ENCODE measurements at places on chromosomes 6 and 20.

- DNase-seq: no peak
Measured at GRCh38 chr20:1377341-1377871, 15.4 kb downstream of the FKBP1A start.

GRCh38 chr6:43250992-43251373, 7.7 kb downstream of the TTBK1 start:
- no peak for DNase-seq

DNA sequence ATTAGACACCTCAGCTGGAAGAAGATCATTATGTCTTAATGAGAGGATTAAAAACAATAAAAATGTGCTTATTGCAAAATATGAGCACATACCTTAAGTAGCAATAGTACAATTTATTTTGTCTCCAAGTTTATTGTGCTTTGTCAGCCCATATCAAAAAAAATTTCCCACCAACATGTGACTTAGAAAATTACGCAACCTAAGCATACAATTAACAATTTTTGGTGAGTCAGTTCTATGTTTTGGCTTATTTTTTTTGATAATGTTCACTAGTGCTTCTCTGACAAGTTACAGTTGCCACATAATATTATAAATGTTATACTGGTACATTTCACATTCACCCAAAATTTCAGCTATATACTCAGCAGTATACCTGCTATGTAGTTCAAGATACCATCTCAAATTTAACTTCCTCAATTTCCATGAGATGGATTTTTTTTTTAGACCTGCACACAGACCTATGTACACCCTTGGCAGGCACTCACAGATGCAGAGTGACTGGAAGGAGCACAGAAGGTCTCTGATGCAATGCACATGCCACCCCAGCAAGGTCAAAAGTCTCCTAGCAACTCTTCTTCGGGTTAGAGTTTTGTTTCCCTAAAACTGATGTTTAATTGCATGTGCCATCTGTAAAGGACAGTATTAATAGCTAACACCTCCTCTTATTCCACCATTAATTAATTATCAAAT, 112.4 kb downstream of the PRKN start:
- DNase-seq: no peak

GRCh38 chr20:4886771-4887527, 114.4 kb downstream of the SLC23A2 start:
- DNase-seq: no peak

GRCh38 chr6:122035173-122035572, 364.3 kb upstream of the HSF2 start:
- DNase-seq: no peak

DNA sequence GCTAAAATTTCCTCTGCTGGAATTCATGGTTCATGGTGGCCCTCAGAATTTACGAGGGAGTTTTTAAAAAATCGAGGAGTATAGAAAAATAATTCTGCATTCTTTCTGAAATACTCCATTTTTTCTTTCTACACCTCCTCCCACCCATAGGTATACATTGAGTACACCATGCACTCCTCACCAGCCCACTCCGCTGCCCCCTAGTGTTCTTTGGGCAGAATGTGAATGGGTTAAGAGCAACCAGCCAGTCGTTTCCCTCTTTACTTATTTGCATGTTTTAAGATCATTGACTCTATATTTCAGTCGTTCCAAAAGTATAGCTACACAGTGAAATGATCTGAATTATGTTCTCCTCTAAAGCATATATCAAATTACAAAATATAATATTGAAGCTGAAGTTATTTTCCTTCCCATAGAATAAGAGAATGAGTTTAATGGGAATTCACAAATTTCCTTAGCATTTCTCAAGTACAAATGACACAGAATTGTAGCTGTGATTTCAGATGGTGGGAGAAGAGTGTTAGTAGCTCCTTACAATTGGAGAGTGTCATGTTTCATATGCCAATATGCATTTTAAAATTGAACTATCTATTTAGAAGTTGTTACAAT, 977.7 kb upstream of the SLC35B3 start:
- DNase-seq: peak; percentile 33

DNA sequence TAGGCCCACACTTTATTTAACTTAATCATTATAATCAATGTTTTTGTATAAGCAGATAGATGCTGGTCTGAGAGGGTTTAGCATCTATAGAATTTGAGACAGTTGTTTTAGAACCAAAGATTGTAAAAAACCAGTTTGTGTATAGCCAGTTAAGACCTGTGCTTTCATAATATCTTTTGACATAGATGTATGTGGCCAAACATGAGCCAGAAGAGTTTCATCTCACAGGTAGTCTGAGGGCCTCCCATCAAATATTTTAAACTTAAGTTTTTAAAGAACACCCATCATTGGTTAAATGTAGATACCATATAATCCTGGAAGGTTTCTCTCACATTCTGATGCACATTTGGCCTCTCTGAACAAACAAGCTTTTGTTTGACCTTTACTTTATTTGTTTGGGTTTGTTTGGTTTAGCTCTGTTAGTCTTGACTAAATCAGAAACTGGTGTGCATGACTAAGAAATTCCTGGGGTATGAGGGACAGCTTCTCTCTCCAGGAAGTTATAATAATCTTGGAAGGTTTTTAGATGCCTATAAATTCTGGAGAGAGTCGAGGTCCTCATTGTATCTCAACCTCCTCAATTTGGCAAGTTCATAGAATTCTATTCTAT, 58.0 kb upstream of the TMEM200A start:
- DNase-seq: no peak

GRCh38 chr20:8709627-8710026, 359.3 kb upstream of the PLCB4 start:
- DNase-seq: no peak

DNA sequence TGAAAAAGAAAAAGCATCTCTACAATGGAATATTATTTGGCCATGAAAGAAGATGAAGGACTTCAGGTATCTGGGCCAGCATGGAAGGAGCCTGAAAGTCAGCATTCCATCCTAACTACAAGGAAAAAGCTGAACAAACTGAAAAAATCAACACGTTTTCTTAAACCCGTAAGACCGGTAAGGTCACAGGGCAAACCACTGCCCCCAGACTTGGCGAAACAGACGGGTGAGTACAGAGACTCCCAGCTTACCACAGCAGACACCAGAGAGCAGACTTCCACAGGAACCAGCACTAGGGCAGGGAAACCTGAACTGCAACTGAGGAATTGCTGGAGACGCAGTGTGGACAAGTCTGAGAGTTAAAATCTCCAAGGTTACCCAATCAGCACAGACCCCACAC, 31.4 kb downstream of the BEND3 start:
- DNase-seq: no peak

GRCh38 chr6:99602520-99603420, 3.9 kb upstream of the PRDM13 start:
- DNase-seq: no peak

DNA sequence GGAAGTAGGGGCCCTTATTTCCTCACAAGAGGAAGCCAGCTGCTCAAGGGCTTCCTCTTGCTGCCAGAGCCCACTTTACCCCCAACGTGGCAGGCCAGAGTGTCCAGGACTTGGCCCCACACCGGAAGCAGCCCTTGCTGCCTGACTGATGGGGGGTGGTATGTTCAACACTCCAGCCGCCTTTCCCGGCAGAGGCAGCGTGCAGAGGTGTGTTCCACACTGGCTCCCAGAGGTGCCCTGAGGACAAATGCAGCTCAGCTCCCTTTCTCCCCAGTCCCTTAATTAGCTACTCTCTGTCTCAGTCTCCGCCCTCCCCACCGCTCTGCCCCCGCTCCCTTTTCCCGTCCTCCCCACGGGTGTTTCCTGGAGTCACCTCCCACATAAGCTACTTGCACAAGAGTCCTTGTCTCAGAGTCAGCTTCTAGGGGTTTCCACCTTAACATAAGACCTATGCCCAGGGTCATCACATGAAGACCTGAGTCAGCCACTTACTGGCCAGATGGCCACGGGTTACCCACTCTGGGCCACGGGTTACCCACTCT, 61.7 kb upstream of the SHLD1 start:
- DNase-seq: no peak

DNA sequence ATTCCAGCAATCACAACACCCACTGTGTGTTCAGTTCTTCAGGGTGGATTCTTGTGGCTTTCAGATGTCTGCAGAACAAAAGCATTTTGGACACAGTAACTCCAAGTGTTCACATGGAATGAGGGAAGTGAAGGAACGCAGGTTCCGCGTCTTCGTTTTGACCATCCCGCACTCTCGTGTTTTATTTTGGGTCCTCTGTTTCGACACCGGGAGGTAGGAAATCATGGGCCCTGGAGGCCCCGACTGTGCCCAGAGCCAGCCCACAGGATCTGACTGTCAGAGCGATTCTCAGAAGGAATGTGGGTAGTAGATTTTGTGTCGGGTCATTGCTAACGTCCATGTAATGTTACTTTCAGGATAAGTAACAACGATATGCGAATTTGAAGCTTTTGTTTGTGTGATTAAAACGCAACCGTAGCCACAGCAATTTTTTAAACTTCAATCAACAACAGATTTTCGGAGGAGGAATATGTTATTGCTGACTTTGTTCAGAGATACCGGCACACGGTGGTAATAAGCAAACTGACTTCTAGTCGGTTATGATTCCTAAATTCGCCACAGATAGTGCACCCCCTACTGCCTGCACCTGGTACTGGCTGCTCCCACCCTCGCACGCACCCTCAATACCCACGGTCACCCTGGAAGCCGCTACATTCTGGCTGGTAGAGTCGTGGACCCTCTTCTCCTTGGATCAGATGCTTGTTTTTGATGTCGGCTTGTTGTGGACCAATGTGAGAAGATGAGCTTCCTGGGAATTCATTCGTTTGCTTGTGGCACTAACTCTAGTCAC, 10.5 kb downstream of the NPEPL1 start:
- peak; percentile 2 for DNase-seq

DNA sequence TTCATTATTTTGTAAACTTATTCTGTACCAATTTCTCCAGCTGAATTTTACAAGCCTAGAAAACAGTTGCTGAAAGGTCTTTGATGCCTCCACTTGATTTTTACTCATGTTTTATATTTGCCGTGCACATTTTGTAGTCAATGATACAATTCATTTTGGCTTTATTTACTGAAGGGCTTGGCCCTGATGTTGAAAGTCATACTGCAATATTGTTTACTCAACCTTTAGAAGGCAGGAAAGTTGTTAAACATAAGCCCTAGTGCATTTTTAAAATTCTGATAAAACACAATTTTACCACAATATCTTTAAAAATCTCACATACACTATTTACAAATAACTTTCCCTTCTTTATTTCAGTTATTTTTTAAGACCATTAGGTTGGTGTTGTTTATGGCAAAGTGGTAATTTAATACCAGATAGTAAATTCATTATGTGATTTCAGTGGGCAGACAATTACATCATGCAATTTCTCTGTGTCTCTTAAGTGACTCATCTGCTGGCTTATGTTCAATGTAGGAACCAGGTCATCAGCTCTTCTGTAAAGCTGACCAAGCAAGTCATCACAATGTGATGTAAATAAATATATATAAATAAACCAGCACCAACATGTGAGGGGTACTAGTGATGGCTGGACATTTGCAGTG, 121.1 kb upstream of the SLC35B3 start:
- peak; percentile 11 for DNase-seq

DNA sequence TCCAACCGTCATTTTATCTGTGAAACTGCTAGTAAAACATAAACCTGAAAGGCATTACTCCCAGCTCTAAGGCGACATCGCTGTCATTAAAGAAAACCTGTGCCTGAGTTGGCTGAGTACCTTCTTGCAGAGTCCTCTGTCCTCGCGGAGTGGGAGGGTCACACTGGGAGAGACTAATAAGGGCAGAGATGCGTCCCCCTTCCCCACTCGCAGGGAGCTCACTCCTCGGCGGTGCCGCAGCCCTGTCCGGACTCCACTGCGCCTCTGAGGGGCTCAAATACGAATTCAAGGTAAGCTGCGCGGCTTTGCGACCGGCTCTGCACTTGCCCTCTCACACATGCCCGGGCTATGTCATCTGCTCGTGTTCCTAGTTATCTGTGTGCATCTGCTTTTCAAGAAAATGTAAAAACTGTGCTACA, at the start of gene COL19A1:
Gene COL19A1, plus strand, starts transcription at position 206 of the 419 bp plus-strand sequence. CDS start 13,012 bp downstream, outside the sequence.
- peak; percentile 72 for DNase-seq

DNA sequence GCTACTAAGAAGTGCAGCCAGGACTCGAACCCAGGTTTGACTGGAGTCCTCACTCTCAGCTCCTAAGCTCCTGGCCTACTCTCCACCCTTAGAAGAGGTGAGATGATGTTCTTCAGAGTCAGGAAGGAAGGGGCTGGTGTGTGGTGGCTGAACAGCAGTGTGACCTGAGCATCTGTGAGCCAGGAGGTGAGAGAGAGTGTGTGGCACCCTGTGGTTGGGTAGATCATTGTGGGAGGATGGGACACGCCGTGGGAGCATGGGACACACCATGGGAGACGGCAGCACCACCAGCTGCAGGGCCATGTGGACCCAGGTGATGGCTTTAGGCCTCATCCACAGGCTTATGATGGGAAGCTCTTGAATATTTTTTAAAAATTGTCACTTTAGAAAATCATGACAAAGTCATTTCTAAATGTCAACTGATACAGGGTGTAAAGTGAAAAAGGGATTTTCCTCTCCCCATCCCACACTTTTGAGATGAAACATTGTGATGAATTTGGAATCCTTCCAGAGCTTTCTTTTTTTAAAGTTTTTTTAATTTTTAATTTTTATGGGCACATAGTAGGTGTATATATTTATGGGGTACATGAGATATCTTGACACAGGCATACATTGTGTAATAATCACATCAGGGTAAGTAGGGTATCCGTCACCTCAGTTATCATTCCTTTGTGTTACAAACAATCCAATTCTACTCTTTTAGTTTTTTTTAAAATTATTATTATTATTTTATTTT, 31.6 kb downstream of the SRC start:
- no peak for DNase-seq

DNA sequence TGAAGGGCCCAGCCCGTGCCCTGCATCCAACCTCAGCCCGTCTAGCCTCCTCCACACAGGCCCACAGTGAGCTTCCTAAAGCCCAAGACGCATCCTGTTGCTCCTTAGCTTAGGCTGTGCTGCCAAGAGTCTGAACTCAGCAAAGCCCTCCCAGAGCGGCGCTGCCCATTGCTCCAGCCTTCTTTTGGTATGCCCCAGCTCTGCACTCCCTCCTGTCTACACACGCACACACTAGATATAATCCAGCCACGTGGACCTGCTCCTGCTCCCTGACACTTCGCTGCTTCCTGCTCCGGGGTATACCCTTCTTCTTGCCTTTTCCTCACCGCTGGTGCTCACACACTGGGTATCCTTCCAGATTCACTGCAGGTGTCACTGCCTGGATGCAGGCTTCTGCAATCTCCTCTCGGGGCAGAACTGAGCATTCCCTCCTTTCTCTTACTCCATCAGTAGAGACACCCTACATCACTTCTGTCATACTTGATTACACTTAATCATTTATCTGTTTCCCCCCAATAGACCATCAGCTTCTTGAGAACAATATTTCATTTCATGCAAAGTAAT, 23.8 kb downstream of the GABRR2 start:
- DNase-seq: no peak

- DNase-seq: peak; percentile 37
Measured at GRCh38 chr20:23668477-23668951, 20.3 kb downstream of the CST4 start.

DNA sequence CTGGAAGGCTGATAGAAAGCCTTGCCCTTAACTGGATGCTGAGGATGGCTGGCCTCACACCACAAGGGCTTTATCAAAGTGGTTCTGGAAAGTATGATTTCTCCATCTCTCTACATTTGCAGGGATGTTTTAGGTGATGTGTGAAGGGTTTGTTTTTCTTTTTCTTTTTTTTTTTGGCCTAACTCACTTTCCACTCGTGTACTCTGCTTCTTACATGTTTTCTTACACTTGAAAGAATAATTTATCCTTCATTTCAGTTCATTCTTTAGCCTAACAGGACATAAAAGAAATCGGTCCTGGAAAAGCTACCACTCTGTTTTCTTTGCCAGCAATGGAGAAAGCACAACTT, 41.2 kb downstream of the ISM1 start:
- no peak for DNase-seq
